ENCODE measurements at places on chromosomes 2 and 18. TPM values are rescaled to one million over a fixed set of nuclear protein-coding genes. Genes with fewer than 3 reads are reported as not detected.

The C2orf15 gene
- not detected for total RNA-seq

The DNAH7 gene
- 0.20 TPM for total RNA-seq

The HTR2B gene
- total RNA-seq = not detected

DNA sequence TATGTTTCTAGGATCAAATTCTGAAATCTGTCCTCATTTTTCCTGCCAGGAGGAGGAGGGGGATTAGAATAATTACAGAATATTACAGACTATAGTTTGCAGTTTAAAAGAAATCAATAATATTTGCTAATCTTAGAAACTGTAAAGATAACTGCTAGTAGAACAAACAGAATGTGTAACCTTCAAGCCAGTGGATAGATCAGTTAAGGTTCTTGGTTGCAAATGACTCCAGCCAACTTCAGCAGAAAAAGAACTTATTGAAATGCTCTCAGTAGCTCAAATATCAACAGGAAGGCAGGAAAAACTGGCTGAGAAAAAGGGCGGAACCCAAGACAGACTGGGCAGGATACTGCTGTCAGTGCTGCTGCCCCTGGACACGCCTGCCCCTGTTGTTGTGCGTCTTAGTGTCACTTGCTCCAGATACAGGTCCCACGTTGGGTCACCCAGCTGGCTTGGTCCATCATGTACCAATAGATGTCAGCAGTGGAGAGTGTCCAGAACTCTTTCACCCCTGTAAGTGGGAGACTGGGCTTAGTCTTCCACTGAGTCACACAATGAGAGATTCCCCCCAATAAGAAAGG is 10.2 kb downstream of the NMUR1 start:
- no peak for DNase-seq
